ENCODE measurements at places on chromosomes 7 and 10.
A peak's percentile ranks its signal among the peaks of the same experiment; 100 is the strongest.

DNA sequence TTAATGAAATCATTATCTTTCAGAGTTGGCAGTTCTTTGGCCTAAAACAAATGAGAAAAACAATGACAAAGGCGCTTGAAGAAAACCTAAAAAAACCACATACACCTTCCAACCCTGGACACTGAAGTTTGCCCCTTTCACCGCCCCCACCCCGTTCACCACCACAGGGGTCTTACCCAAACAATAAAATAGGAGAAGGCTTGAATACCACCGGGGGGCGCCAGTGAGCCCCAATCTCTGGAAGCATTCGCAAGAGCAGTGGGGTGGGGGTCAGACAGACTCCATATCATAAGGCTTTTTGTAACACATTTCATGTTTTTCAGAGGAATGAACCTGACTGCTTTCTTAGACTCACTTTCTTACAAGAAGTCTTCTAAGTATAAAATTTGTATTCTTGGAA lies 163.6 kb downstream of the PIP4K2A start:
- DNase-seq = no peak

DNA sequence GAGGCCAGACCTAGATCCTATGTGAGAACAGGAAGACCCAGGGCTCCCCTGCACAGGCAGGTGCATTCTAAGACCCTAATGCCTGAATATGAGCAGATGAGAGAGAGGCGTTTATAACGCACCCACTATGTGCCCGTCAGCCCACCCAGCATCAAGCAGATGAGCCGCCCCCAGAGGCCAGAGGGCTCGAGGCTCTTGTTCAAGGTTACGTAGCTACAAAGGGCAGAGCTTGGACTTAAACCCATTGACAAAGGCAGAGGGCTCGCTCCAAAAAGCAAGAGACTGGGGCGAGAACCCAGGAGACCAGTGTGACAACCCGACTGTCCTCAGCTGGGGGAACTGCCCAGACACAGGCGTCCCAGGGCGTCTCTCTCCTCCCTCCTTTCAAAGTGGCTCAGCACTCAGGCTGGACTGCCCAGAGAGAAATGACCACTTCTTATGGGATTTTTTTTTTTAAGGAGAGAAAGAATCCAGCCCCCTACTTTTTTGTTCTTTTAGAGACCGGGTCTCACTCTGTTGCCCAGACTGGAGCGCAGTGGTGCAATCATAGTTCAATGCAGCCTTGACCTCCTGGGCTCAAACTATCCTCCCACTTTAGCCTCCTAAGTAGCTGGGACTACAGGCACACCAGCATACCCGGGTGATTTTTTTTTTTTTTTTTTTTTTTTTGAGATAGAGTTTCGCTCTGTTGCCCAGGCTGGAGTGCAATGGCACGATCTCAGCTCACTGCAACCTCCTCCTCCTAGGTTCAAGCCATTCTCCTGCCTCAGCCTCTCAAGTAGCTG lies 40.1 kb downstream of the TNRC18 start:
- DNase-seq = no peak

GRCh38 chr10:11085545-11085944 lies 67.9 kb downstream of the CELF2 start:
- DNase-seq = no peak

DNA sequence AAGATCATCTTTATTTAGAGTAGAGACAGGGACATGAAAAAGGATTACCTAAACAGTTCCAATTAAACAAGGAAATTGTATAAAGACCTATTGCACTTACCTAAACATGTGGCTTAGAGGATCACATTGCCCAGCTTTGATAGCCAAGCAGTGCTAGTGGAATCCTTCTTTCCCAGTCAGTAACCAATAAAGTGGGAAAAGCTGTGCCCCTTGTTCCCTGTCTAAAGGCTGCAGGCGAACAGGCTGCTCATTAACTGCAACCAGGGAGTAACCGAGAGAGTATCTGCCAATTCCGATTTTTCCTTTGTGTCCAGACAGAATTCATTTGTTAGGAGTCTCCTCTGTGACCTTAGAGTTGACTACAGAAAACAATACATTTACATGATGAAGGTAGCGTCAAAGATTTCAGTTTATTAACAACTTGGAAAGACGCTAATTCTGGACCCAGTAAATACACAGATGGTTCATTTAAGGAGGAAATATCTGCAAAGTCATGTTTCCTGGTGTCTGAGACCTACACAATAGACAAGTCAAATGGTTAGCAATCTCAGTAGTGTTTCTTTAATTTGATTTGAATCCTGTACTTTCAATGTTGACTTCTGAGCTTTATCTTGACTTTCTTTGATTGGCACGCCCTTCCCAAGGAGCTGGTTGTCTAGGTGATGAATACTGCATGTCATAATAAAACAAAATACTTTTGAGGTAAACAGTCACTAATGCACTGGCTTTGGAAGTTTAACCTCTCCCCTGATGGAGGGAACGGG lies 57.3 kb upstream of the MET start:
- no peak for DNase-seq

GRCh38 chr10:102112210-102112817 lies 7.9 kb downstream of the LDB1 start:
- DNase-seq = no peak

GRCh38 chr7:131482800-131483199 lies 73.6 kb downstream of the PODXL start:
- DNase-seq = no peak

DNA sequence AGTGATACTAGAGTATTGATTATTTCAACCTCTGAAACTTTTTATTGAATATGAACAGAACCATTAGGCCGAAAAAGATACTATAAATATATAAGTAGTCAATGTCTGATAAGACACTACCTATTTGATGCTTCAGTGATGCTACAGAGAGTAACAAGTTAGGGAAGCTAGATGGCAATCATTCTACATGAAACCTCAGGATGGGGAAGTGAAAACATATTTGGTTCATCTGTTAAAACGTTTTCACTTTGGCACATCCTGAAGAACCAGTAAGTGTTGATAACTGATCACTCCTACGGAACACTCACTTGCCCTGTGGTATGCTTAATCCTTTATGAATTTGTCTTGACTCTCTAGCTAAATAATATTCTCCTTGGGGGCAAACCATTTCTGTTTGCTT lies 1064.9 kb downstream of the NXPH1 start:
- DNase-seq = no peak

- DNase-seq = no peak
These were observed 56.4 kb upstream of the MTPN start for GRCh38 chr7:136033413-136034031.

- DNase-seq = no peak
These were observed 112.8 kb upstream of the KMT2E start for GRCh38 chr7:104901240-104901619.

GRCh38 chr10:121990015-121990677 lies 1.2 kb downstream of the TACC2 start:
- DNase-seq = no peak

GRCh38 chr7:12090757-12091221 lies 120.3 kb upstream of the TMEM106B start:
- DNase-seq = no peak

DNA sequence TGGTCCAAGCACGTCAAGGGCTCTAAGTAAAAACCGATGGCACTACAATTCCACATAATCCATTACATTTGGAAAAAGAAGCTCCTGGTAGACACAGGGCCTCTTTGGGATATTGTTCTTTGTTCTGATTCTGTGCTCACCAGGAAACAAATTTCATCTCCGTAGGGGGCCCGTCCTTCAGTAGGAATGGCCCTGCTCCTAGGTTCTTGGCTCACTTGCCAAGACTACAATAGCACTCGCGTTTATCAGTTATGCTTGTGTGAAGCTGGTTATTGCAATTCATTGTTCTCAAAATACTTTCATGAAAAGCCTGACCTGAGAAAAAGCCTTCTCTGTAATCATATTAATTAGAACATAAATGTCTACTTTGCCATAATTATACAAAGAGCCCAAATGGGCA lies 10.3 kb upstream of the ZC3HAV1L start:
- no peak for DNase-seq

DNA sequence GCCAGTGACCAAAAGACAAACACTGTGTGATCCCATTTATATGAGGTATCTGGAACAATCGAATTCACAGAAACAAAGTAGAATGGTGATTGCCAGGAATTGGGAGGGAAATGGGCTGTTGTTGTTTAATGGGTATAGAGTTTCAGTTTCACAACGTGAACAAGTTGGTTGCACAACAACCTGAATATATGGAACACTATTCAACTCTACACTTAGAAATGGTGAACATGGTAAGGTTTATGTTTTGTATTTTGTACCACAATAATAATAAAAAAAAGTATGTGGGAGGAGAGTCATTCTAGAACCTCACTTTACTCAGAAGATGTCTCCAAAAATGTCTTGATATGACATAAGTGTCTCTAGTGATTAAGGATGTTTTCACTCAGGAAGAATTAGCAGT lies 85.2 kb upstream of the SGCE start:
- DNase-seq = no peak

GRCh38 chr7:10939237-10939910 lies 34.3 kb upstream of the PHF14 start:
- DNase-seq = no peak

GRCh38 chr10:96709525-96709924 lies 10.8 kb downstream of the PIK3AP1 start:
- no peak for DNase-seq

GRCh38 chr7:43878867-43879266 lies 9.6 kb upstream of the MRPS24 start:
- no peak for DNase-seq

DNA sequence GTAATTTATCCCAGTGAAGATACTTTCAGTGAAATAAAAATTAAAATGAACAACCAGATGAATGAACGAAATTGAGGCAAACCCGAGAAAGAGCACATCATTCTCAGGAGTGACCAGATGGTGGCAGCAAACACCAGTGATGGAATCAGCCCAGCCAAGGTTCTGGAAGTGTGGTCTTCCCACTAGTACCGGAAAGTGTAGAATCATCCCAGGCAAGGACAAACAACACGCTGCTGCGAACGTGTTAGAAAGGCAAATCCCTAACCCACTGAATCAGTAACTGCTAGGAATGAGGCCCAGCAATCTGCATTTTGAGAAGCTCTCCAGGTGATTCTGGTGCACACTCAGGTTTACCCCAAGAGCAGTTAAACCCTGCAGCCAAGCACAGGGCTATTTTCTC lies 15.5 kb upstream of the SLC18A3 start:
- DNase-seq = peak; percentile 53

DNA sequence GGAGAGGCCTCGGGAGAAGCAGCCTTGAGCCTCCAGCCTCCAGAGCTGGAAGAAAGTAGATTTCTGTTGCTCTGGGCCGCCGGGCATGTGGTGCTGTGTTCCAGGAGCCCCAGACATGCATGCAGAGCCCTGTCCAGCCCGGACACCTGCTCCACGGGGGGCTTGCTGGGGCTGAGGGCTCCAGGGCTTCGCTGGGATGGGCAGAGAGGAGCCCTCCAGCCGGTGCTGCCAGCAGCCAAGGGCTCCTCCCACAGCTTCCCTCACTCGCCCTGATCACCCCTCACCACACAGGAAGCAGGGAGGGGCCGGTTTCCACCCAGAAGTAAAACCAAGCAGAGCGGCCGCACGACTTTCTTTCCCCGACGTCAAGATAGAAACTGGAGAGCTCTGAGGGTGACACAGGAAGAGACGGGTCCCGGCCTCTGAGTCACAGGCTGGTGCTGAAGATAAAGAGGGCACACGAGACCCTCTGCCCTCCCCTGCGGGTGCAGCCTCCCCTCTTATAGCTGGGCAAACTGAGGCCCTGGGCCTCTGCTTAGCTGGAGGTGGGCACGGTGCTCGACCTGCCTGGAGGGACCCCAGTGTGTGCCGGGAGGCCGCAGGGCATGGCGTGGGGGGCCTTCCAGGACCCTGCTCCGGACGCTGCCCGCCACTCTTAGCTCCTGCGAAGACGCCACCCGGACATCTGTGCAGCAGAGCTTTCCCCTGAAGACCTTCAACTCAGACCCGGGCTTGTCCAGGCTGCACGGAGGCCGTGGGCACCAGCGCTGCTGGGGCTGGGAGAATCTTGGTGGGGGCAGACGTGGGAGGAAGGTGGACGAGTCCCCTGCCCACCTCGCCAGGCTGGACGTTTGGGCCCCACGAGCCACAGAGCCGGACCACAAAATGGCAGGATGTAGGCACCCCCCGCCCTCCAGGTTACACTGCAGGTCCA lies 31.1 kb downstream of the ADAP1 start:
- DNase-seq = no peak

- no peak for DNase-seq
These were observed 104.3 kb downstream of the KIAA1217 start for GRCh38 chr10:24313283-24313682.

GRCh38 chr10:70456164-70456563 lies 14.7 kb upstream of the NODAL start:
- no peak for DNase-seq

- DNase-seq = no peak
These were observed 289.3 kb downstream of the PTEN start for GRCh38 chr10:88152728-88153133.

DNA sequence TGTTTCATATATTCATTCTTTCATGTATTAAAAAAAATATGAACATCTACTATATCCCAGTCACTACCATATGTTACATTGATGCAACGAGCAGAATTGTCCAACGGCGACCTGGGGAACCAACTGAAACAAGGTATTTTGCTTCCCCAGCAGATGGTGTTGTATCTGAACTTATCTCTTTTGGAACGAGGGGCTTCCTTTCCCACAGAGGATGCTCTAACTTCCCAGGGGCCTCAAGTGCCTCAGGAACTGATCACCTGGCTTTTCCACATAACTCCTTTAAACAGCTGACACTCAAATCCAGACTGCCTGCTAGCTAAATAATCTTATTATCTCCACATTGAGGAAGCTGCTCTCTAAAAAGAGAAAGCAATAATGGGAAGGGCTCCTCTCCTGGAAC lies 259.3 kb downstream of the HTR7 start:
- no peak for DNase-seq

GRCh38 chr10:16999665-17000451 lies 129.8 kb downstream of the CUBN start:
- no peak for DNase-seq

DNA sequence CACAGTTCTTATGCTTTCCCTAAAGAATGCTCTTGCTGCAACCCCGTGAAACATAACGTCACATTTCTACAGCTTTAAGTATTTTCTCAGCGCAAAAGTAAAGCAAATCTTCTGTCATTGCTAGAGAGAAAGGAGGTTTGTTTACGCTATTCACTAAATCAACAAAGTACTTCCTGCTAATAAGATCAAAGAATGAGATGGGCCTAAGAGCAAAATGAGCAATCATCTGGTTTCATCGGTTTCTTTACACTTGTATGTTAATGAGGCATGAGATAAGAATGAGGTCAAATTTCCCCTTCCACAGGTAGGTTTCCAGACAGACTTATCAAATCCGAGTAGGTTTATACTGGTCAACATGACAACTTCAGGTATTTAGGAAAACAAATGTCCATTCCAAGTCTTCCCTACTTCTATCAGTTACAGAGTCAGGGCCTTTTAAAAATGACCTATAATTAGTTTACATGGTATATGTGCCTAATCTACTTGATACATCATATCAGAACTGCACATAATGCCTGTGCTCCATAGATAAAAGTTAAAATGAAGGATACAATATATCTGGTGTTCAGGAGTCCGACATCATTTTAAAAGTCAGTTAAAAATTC lies 8.4 kb downstream of the USP6NL start:
- no peak for DNase-seq

- peak; percentile 56 for DNase-seq
These were observed 170.4 kb downstream of the SNX13 start for GRCh38 chr7:17769918-17770317.

Measured in Panc1 (cell line).